NCI-H1105 (cell line): ENCODE measurements at places on chromosomes 3 and 15.

DNA sequence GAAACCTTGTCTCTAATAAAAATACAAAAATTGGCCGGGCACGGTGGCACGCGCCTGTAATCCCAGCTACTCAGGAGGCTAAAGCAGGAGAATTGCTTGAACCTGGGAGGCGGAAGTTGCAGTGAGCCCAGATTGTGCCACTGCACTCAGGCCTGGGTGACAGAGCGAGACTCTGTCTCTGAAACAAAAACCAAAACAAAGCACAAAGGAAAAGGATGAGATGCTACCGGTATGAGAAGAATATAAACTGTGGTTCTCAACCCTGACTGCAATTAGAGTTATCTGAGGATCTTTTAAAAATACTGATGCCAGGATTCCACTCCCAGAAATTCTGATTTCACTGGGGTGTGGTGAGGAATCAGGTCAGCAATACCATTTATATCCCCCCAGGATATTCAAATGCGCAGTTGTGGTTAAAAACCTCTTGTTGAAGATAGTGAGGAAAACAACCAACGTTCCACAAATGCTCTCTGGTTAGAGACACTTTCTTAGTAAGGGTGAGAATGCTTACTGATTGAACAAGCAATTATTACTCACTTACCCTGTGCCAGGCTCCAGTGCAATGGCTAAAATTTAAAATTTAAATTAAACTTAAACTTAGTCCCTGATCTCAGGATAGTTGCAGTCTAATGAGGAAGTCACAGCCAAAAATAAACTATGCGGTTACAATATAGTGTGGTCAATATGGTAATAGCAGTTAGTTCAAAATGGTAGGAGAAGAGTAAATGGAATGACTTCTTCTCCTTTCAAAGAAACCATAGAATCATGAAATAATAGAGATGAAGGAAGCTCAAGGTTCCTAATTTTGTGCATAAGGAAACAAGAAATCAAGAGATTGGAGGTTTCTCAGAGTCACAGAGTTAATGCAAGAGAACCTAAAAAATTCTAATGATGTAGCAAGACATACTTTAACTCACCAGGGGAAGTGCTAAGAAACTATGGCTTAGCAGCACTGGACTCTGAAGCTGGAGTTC lies 109.5 kb downstream of the SSR3 start:
- DNase-seq, result no peak

DNA sequence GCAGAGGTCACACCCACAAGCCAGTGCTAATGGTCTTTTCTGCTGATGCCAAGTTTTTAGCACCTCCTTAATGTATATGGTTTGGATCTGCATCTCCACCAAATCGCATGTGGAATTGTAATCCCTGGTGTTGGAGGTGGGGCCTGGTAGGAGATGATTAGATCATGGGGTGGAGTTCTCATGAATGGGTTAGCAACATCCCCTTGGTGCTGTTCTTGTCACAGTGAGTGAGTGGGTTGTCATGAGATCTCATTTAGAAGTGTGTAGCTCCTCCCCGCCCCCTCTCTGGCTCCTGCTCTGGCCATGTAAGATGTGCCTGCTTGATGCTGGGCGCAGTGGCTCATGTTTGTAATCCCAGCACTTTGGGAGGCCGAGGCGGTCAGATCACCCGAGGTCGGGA lies 37.3 kb upstream of the KLHL6 start:
- DNase-seq, result no peak

DNA sequence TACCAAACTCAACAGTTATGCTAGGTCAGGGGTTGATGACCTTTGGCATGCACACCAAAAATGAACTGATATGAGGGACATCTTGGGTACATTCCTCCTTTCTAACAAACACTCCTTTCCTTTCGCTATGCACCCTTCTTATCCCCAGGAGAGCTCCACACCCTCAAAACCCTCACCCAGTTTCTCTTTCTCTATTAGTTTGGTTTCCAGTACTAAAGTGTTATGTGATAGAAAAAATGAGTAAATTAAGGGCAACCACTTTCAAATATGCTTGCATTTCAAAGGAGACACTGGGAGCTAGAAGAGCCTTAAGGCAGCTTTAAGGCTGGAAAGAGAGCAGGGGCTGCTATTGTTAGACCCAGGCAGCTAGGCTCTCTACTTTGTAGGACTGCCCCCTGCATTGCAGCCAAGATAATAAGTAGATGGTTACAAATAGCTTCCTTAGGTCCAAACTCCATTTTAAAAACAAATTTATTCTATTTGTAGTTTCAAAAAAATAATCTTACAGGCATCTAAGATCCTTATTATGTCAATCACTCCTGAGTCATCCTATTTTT lies 244.3 kb downstream of the ZIC1 start:
- no peak for DNase-seq

GRCh38 chr3:197406266-197406665 lies 107.9 kb upstream of the DLG1 start:
- no peak for DNase-seq

- DNase-seq, result no peak
Measured at GRCh38 chr3:16056217-16056616, 118.3 kb upstream of the GALNT15 start.

DNA sequence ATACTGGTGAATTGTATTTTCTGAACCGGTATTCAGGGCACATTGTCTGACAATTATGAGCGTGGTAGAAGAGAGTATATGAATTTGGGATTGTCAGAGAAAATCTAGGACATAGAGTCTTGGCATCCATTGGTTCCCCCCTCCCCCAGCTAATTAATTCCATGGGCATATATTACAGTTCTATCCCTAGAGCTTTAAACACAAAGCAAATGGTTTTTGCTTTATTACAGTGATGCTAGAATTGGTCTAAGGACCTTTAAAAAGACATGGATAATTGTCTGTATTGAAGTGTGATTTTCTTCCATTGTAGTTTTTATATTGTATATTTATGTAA lies 91.3 kb downstream of the FNDC3B start:
- no peak for DNase-seq

- DNase-seq, result no peak
Measured at GRCh38 chr3:11835028-11835639, 11.6 kb downstream of the TAMM41 start.

GRCh38 chr15:73899197-73900094 lies 26.1 kb downstream of the TBC1D21 start:
- no peak for DNase-seq

- peak; percentile 22 for DNase-seq
Measured at GRCh38 chr3:23701716-23702597, 103.8 kb upstream of the UBE2E1 start.

DNA sequence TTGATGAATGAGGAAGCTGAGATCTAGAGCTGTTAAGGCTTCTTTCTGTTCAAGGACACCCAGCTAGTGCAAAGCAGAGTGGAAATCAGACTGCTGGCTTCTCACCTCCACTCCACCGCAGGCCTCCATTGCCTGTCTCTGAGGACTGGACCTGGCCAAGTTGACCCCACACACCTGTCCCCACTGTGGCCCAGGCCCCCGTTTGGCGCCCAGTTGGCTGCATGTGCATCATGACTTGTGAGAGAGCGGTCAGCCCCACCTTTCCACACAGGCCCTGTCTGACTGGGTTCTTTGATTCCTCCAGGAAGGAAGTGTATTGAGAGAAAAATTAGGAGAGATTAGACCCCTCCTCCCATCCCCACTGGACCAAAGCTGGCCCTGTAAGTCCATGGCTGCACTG lies 206.3 kb upstream of the TLE3 start:
- DNase-seq, result no peak

GRCh38 chr3:183158551-183159006 lies 4.0 kb downstream of the LAMP3 start:
- no peak for DNase-seq

DNA sequence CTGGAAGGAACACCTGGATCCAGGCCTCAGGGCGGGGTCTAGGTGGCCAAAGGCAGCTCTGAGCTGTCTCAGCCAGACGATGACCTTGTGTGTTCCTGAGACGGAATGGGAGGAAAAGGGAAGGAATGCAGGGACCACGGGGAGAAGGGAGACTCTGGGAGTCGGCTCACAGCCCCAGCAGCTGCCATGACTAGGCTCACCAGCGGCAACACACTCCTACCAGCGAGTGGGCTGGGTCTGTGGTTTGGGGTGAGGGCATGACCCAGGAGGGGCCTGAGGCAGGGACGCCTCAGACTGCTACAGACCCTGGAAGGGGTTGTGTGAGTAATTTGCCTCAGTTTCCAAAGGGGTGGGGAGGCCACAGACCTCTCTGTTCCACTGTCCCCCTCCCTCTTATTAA lies 19.8 kb downstream of the IQSEC1 start:
- DNase-seq, result no peak

DNA sequence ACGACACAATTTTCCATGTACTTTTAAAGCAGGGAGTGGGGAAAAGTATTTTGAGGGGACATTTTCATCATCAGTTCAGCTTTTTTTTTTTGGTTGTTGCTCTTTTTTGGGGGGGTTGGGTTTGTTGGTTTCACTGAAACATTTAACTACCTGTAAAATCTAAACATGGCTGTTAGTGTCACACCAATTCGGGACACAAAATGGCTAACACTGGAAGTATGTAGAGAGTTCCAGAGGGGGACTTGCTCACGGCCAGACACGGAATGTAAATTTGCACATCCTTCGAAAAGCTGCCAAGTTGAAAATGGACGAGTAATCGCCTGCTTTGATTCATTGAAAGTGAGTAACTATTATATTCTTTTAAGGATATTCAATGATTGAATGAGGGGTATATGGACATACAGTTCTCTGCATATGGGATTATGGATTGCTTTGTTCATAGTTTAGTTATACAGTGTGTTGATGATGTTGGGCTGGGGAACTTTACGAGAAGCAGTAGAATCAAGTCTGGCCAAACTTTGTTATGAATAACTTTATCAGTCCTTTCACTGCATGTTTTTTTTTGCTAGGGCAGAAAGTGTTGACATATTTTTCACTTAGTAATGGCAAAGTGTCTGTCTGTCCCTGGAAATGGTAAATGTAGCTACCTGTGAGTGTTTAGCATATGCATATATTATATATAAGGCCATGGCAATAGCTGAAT lies 31.5 kb downstream of the MBNL1 start:
- DNase-seq, result no peak
